Epithelial cell of proximal tubule (primary cell): ENCODE measurements at places on chromosomes 11 and 22.

- DNase-seq: no peak
Observed at GRCh38 chr11:105189581-105189980, 50.0 kb upstream of the CARD18 start.

- DNase-seq: no peak
Observed at GRCh38 chr11:14409891-14410290, 50.9 kb upstream of the RRAS2 start.

- DNase-seq: no peak
Observed at GRCh38 chr11:26994631-26995095, 751 bp downstream of the FIBIN start.

DNA sequence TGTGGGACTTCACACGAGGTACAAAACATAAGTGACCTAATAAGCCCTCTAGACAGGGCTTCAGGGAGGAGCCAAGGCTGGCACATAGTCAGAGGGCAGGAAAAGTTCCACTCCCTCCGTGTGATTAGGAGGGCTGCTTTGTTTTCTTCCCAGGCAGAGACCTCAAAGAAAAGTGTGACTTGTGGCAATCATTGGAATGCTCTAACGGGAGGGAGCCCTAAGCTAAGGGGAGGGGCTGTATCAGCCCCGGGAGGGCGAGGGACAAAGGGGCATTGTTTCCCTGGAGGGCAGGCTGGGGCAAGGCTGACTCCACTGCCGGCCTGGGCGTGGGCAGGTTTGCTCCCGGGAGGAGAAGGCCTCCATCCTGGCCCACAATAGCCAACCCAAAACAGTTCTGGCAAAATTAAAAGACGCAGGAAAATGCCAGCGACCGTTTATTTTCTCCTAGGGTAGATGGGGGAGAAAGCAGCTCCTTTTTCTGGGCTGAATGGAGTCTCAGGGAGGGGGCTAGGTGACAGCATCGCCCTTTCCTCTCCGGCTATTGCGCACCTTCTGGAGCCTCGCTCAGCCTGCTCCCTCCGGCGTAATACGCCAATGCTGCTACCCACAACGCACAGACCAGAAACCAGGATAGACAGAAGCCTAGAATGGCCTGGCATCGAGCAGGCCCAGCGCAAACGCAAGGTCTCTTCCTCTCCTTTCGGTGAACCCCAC, 60.2 kb downstream of the ENDOD1 start:
- no peak for DNase-seq

DNA sequence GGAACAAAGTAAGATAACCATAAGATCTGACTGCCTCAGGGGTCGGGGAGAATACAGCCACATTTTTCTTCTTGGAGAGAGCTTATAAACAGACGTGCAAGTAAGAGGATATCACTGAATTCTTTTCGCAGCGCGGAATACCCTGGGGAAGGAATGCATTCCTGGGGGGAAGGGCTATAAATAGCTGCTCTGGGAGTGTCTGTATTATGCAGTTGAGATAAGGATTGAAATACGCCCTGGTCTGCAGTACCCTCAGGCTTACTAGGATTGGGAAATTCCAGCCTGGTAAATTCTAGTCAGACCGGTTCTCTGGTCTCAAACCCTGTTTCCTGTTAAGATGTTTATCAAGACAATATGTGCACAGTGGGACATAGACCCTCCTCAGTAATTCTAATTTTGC, 1491.7 kb upstream of the RAG2 start:
- DNase-seq: no peak

DNA sequence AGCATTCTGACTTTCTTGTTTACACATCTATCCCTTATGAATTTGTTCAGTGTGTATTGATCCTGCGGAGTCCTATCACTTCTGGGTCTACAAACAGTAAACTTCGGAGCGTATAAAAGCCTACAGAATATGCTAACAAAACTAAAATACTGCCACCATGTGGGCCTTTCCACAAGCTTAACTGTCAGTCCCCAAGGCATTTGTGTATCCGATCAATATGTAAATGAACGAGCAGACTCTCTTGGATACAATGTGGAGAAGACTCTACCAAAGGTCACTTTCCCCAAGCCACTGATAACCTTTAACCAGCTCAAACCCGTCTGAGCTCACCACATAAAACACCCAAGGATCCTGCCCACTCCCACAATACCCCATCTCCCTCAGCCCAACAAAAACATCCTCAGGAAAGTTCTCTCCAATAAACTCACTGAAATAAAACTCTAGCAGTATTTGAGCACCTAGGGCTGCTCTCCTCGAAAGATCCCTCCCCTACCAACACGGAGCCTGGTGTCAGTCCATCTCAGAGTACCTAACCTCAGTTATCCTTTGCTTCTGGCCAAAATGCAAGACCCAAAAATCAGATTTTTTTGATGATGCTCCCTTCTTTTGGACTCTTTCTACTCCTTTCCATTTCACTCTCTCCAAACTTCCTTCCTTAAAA, 17.8 kb downstream of the ADA2 start:
- DNase-seq: no peak

DNA sequence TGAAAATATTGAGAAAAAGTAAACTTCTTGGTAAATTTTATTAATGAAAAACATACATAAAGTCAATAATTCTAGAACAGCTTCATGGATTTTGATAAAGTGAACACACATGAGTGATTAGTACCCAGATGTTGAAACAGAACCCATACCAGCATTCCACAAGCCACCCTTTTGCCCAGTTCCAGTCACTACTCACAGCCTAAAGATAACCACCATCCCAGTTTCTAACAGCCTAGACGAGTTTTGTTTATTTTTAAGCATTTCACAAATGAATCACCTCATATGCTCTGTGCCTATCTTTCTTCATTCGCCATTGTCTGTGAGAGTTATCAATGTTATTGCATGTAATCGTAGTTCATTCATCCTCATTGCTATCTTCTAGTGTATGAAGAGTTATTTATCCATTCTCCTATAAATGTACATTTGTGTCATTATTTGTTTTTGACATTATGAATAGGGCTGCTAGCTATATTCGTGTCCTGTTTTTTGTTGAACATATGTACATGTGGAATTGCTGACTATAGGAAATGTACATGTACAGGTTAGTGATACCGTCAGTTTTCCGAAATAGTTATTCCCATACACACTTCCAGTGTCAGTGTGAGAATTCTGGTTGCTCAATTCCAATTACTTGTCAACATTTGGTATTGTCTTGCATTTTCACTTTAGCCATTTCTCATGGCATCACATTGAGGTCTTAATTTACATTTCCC, 44.5 kb upstream of the TEAD1 start:
- no peak for DNase-seq

DNA sequence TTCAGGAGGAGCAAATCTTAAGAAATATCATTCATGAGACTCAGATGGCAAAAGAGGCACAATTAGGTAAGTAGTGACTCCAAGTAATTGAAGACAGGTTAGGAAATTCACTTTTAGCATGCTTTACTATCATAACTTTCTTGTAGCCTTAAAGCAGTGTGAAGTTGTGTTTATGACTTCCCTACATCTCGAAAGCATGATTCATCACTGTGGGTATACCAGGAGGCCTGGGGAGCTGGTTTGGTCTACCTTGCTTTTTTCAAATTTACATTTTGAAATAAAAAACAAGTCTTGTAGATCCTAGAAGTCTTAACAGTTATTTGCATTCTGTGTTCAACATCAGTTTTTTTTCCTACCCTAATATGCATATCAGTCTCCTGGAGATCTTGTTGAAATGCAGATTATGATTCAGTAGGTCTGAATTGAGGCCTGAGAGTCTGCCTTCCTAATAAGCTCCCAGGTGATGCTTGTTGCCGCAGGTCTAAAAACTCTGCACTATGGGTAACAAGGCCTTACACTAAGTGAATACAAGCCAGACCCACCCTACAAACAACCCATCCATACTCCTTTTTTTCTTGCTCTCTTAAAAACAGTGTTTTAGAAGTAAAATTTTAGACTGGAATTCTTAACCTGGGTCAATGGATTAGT, 41.4 kb downstream of the TTC17 start:
- DNase-seq: no peak

GRCh38 chr11:86747801-86748200, 52.5 kb upstream of the PRSS23 start:
- DNase-seq: no peak

- DNase-seq: no peak
Observed at GRCh38 chr11:36403661-36404060, 106.4 kb downstream of the TRAF6 start.

- DNase-seq: peak; percentile 97
Observed at GRCh38 chr11:126197277-126197939, 14.0 kb downstream of the RPUSD4 start.

- DNase-seq: no peak
Observed at GRCh38 chr22:30027169-30027568, 53.1 kb upstream of the HORMAD2 start.

DNA sequence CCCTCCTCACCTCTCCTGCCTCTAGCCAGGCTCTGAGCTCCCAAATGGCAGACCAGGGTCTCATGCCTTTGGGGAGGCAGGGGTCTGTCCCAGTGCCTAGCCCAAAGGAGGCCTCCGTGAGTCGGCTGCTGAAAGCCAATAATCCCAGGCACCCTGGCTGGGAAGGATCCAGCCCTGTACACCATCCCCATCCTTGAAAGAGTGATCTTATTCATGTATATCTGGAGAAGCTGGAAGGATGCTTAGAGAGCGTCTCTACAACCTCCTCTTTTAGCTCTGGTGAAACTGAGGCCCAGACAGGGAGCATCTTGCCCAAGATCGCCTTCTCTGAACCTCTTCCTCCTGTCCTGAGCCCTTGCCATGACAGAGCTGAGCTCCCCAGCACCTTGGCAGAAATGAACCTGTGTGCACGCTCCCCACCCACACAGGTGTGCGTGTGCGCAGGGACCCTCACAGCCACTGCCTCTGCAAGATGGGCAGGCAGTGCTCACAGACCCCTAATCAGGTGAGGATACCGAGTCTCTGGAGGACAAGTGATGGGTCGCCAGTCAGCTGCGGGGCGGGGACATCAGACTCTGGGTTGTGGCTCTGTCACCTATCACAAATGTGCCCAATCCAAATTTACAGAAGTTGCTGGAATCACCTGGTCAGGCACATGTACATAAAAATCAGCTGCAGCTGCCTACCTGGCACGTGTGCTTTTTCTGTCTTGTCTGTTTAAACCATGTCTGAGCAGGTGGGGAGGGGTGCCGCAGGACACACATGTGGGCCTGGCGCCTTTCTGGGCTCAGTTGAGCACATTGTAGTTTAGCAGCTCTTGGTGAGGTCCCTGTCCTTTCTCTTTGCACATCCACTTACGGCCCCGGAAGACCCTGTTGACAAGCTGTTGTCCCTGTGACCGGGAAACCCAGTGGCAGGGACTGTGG, 49.3 kb upstream of the WNT7B start:
- no peak for DNase-seq

DNA sequence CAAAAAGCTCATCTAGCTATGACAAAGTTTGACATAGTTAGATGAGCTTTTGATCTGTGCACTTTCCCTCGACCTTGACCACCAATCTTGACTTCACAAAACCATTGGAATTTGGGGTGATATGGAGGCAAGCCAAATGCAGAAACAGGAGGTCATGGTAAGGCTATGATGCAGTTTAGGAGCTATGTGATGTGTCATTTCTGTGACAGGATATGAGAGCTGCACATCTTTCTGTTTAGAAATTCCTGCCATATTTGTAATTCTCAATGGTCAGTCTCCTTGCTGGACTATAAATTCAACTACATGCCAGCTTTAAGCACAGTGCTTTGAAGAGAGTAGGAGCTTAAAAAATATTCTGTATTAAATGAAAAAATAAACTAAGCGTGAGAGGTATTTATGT, 12.9 kb downstream of the OR51B6 start:
- DNase-seq: peak; percentile 15

GRCh38 chr11:111303461-111303860, 5.1 kb downstream of the POU2AF3 start:
- no peak for DNase-seq

DNA sequence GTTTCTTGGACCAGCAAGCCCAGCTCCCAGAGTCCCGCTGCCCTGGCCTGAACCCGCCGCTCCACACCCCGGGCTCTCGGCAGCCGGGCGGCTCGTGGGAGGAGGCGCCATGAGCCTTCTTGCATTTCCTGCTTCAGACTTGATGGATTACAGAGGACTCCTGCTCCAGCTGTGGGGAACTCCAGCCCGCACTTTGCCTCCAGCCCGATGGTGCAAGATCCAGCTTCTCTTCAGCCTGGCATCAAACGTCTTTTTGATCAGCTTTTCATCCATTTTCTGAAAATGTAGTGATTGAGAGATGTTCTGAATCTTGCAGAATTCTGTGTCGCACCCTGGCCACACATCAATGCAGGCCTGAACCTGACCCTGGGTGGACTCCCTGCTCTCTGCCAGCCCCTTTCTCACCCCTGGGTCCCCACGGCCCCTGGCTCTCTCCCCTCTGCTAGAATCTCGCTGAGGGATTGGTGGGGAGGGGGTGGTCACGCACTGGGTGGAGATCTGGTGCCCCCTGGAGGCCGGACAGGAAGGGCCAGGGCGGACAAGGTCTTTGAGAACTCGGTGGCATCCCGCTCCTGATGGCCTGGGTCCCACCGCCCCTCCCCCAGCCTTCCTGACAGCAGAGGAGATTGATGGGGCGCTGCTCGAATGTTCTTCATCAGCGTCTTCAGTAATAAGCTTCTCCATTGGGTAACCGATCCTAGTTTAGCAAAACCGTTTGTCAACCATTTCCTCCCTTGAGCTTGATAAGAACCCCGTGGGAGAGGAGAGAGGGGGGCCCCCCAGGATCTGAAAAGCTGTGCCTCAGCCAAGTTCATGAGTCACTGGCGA, 12.1 kb upstream of the NFAM1 start:
- DNase-seq: no peak

- no peak for DNase-seq
Observed at GRCh38 chr11:45272701-45273100, 13.4 kb downstream of the SYT13 start.

DNA sequence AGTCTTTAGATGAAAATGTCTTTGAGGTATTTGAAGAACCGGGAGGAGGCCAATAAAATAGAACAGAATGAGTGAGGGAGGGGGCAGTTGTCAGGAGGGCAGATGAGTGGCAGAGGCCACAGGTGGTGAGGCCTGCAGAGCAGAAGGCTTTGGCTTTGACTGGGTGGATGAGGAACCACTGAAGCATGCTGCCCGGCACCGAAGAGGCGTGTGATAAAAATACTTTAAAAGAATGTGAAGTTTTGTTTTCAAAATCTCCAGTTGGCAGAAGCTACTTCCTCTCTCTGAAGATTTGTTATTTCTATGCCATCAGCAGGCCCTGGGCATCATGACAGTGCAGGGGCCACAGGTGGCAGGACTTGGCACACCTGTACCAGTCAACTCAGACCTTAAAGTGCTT, 6.3 kb downstream of the MS4A12 start:
- DNase-seq: no peak

GRCh38 chr11:76610371-76610770, 60.2 kb downstream of the LRRC32 start:
- no peak for DNase-seq

- DNase-seq: no peak
Observed at GRCh38 chr11:44525473-44526252, 39.8 kb upstream of the CD82 start.

- peak; percentile 95 for DNase-seq
Observed at GRCh38 chr11:128497061-128497775, 90.1 kb downstream of the ETS1 start.
